ENCODE measurements at places on chromosomes 4 and X.

GRCh38 chr4:86033171-86033570 is 326.7 kb downstream of the MAPK10 start:
- peak; percentile 71 for DNase-seq

- DNase-seq, result no peak
Measured at GRCh38 chr4:146335763-146336409, 121.5 kb downstream of the REELD1 start.

- DNase-seq, result no peak
Measured at GRCh38 chrX:50799531-50799961, 14.4 kb downstream of the SHROOM4 start.

- peak; percentile 60 for DNase-seq
Measured at GRCh38 chrX:14095702-14096101, 66.0 kb upstream of the GEMIN8 start.

GRCh38 chr4:165756836-165757235 is 116.2 kb upstream of the TLL1 start:
- DNase-seq, result no peak

GRCh38 chr4:165553221-165553810 is 174.5 kb downstream of the CPE start:
- no peak for DNase-seq

DNA sequence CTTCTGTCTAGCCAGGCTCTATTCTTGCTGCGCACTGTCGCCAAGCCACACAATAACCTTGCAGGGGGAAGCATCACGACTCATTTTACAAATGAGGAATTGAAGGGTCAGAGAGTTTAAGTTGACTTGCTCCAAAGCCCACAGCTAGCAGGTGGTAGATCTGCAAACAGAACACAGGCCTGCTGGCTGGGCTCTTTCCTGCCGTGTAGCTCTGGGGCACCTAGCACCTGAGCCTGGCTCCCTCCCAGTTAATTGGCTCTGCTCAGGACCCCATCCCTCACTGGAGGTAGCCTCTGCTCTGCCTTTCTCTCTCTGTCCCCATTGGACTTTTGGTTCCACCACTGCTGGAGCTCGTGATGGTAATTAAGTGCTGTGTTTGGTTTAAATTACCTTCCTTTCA is 98.5 kb downstream of the NSUN7 start:
- no peak for DNase-seq

DNA sequence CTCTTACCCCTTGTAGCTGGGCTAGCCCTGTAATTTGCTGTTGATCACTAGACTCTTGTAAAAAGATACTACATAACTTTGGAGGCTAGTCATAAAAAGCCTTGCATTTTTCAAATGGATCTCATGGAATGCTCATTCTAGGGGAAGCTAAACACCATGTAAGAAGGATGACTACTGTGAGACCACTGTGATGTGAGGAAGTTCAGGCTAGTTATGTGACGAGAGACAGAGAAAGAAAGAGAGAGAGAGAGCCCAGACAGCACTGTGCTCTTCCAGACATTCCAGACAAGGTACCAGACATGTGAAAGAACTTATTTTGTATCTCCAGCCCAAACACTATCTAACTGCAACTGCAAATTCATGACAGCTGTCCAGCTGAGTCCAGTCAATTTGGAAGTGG is 404.6 kb upstream of the PITX2 start:
- DNase-seq, result no peak

GRCh38 chr4:51965862-51966261 is 54.3 kb downstream of the LRRC66 start:
- no peak for DNase-seq

- DNase-seq, result no peak
Measured at GRCh38 chr4:52840531-52841370, 21.4 kb upstream of the RASL11B start.

DNA sequence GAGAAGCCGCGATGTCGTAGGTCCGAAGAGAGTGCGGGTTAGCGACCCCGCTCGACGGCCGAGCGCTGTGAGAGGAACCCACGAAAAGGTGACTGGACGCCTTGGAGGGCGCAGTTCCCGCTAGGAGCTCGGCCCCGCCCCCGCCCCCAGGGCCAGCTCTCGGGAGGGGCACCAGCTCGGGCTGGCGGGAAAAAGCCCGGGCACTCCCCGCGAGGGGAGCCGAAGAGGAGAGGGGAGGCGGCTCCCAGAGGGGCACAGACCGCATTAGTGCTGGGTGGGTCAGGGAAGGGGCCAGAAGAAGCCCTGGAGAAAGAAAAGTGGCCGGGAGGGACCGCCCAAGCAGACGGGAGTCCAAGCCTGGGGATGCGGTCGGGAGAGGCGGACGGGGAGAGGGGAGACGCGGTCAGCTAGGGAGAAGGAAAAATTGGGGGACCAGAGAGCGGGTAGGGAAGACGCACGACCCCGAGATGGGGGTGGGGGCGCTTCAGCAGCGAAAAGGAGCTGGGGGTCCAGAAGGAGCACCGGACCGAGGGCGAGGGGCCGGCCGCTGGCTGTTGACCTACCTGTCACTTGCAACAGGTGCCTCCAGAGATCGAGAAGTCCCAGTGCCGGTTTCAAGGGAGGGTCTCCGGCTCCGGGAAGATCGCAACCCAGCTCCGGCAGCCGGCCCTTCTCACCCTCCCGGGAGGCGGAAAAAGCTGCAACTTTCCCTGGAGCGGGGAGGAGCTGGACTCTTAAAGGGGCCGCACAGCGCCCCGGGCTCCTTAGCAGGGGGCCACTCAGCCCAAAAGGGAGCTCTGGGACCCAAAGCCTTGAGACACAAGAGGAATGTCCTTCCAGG is at the start of gene SYTL4:
SYTL4 (minus strand) TSS at position 681 of the 841 bp plus-strand sequence. CDS start 30,084 bp downstream, outside the sequence.
- DNase-seq, result no peak

DNA sequence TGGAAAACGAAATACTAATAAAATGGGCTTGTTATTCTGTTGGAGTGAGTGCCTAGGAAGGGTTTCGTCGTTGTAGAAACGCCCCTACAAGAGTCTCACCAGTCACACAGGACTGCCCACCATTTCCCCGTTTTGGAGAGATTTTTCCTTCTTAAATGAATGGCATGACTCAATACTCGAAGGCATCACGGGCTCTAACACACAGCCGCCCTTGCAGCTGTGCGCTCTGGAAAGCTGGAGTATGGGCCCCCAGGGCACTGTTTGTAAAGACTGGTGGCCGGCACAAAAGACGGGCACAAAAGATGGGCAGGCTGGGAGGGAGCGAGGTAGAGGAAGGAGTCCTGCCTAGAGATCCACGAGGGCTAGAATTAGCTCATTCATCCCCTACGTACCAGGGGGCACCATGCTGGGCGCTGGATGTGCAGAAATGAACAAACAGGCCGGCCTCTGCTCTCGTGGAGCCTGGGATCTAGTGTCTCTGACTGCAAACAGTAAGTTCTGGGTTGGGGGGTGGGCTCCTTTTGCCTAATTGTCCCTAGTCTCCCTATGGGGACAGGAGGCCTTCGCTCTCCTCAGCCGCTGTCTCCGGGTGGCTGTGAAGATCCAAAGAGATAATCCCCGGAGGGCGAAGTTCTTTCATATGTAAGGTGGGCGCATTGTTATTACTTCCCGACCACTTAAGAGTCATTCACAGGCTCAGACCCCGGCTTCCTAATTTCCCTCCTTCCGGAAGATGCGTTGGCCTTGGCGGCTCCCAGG is 1.0 kb upstream of the SFRP2 start:
- DNase-seq, result no peak

GRCh38 chr4:142160509-142160908 is 524.1 kb downstream of the IL15 start:
- DNase-seq, result no peak

GRCh38 chr4:67933755-67934154 is 29.5 kb downstream of the TMPRSS11A start:
- peak; percentile 40 for DNase-seq

- DNase-seq, result no peak
Measured at GRCh38 chr4:26404743-26405206, 84.0 kb downstream of the RBPJ start.

DNA sequence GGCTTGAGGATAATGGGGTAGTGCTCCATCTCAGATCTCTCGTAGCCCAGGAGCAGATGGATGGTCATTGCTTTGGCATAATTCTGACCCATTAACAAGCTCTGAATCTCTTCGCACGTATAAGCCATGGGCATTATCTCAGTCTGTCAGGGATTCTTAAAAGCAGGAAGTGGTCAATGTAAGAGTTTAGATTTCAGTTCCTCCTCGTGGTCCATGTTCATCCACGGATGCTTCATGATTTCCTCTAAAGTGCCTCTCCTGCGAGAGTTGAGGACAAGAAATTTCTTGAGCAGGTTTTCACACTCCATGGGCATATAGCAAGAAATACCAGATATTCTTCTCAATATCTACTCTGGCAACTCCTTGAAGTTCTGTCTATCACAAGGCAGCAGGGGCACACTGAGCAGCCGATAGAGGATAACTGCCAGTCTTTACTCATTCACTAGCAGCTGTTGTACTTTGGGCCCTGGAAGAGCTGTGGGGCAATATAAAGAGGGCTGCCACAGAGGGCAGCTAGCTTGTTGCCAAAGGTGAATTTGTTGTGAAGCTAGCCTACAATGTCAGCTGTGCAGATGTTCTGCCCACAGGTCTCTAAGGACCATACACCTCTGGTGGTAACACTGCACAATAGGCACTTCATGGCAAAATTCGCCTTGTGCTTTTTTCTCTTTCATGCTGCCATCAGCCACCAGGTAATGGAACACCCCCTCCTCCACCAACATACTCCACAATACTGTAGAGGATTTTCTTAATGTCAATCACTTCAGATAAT is 52.0 kb upstream of the WDR17 start:
- peak; percentile 6 for DNase-seq

- no peak for DNase-seq
Measured at GRCh38 chrX:108438110-108438623, at the start of gene COL4A6. Gene COL4A6 (minus strand): TSS chrX:108438422. CDS start chrX:108438196, 226 bp downstream.

DNA sequence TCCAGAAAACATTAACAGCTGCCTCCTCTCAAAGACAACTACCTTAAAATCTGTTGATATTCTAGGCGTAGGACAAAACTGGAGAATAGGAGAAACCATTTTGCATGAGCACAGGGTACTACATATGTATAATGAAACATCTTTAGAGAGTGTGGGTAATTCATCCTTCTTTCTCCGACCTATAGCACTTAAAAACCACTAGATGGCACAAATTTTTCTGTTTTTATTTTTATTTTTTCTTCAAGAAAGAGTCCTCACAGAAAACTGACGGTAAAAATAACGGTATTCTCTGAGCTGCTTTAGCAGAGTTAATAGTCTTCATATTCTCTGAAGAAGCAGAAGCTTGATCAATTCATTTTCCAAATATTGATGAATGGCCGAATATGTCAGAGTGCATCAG is 14.6 kb downstream of the SMIM31 start:
- DNase-seq, result no peak

DNA sequence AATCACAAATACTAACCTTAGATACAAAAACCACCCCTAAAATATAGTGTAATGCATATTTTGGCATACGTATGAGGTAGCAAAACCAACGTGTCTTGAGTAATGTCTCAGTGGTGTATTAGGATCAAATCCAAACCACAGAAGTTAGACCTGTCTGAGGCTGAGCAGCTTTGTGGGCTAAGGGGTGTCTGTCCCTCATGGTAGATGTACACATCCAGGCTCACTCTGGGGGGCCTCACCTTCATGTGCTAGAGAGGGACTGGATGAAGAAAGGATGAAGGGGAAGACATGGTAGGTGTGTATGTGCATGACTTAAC is 188.0 kb upstream of the TBC1D9 start:
- no peak for DNase-seq

DNA sequence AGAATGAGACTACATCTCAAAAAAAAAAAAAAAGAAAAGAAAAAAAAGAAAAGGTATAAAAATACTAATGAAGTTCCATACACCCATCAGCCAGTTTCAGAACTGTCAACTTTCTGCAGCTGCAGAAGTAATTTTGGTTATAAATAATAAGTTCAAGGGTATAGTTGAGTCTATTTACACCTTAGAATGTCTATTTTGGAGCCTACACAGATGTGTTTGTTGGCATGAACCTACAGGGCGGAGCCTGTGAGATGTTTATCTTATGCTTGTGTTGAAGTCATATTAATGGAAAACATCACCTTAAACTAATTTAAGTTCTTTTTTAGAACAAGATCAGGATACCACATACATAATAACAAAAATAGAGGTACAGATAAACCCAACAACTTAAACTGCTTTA is 85.8 kb downstream of the RAPGEF2 start:
- DNase-seq, result no peak

- DNase-seq, result peak; percentile 59
Measured at GRCh38 chrX:119790977-119791436, 423 bp downstream of the RPL39 start.

GRCh38 chr4:3335385-3335784 is 42.6 kb downstream of the RGS12 start:
- DNase-seq, result no peak

DNA sequence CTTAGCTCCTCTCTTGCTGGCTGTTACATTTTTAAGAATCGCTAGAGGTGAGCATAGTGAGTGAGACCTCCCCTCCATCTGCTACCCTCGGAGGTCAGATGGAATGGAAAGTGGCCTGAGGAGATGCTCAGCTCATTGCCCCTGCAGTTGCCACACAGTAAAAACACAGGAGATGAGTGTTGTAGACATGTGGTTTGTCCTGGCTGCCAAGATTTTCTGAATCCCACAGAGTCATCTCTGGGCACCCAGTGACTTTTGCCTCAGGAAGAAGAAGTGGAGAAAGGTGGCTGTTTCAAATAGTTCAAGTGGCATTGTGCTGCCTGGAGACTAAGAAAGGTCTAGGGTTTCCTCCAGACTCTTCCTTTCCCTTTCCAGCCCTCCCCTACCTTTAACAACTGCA is 271.0 kb downstream of the STK32B start:
- no peak for DNase-seq

DNA sequence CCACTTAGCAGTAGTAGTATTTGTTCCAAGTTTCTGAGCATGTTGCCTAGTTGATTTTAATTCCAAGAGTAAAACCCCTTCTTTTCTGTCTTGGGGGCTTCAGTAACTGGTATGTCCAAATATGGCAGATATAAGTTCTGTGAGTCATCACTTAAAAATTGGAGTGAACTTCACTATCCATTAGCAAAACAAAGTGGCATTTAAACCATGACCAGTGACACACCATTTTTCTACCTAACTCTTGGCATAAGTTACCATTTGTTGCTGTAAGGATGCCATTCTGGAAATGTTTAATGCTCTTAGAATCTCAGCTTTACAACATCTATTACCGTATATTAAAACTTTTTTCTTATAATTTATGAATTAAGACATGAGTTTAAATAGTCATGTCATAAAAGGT is 102.0 kb downstream of the CBR4 start:
- no peak for DNase-seq

GRCh38 chr4:5110901-5111300 is 59.6 kb downstream of the STK32B start:
- DNase-seq, result no peak
